ENCODE measurements at places on chromosomes 12 and 14. TPM values are rescaled to one million over a fixed set of nuclear protein-coding genes. Genes with fewer than 3 reads are reported as not detected.

ESPL1 gene
- 6.2 TPM for total RNA-seq

OVCH1 gene
- 0.98 TPM for total RNA-seq

KCTD10 gene
- total RNA-seq, result 71.3 TPM

COX6A1 gene
- 321 TPM for total RNA-seq

JDP2 gene
- 22.4 TPM for total RNA-seq

TAMALIN gene
- 4.8 TPM for total RNA-seq

EGLN3 gene
- 0.39 TPM for total RNA-seq

ANAPC7 gene
- total RNA-seq, result 39.1 TPM

ISM2 gene
- total RNA-seq, result not detected

FBXO21 gene
- 64.5 TPM for total RNA-seq

EML1 gene
- 23.5 TPM for total RNA-seq

KRT3 gene
- not detected for total RNA-seq

CLEC4A gene
- total RNA-seq, result not detected

TPPP2 gene
- not detected for total RNA-seq

MORN3 gene
- total RNA-seq, result 0.20 TPM

ATL1 gene
- total RNA-seq, result 5.5 TPM

FAM222A gene
- total RNA-seq, result under 0.01 TPM

PPP1R1A gene
- total RNA-seq, result not detected

IL22 gene
- not detected for total RNA-seq

RGS6 gene
- not detected for total RNA-seq

RHOJ gene
- 1.1 TPM for total RNA-seq

DNAJC22 gene
- total RNA-seq, result 0.20 TPM

ANG gene
- 7.0 TPM for total RNA-seq

PRIMA1 gene
- not detected for total RNA-seq

RAD9B gene
- 0.59 TPM for total RNA-seq

ADSS1 gene
- 0.39 TPM for total RNA-seq

KLHDC1 gene
- 2.9 TPM for total RNA-seq

FOXM1 gene
- 26.2 TPM for total RNA-seq

GUCY2C gene
- total RNA-seq, result not detected

AICDA gene
- total RNA-seq, result not detected

CACNA2D4 gene
- total RNA-seq, result 0.20 TPM

SYNDIG1L gene
- not detected for total RNA-seq

RASAL1 gene
- not detected for total RNA-seq

FAR2 gene
- total RNA-seq, result 27.6 TPM

TC2N gene
- total RNA-seq, result 1.2 TPM

CLECL1 gene
- total RNA-seq, result not detected

OR6C1 gene
- not detected for total RNA-seq

HOXC13 gene
- total RNA-seq, result not detected

CLEC4C gene
- total RNA-seq, result not detected

CARMIL3 gene
- total RNA-seq, result not detected

KRT79 gene
- total RNA-seq, result not detected

BEGAIN gene
- total RNA-seq, result 1.2 TPM

OR4E1 gene
- not detected for total RNA-seq

SERPINA9 gene
- not detected for total RNA-seq

TMPRSS12 gene
- not detected for total RNA-seq

POTEG gene
- total RNA-seq, result not detected

NRL gene
- 0.78 TPM for total RNA-seq

POLE2 gene
- 19.1 TPM for total RNA-seq

TMEM63C gene
- total RNA-seq, result not detected

RNASE7 gene
- total RNA-seq, result not detected

ACRBP gene
- 0.78 TPM for total RNA-seq

RHEBL1 gene
- 0.39 TPM for total RNA-seq

PTGER2 gene
- 23.5 TPM for total RNA-seq

CCDC196 gene
- total RNA-seq, result not detected

SIX4 gene
- 10.8 TPM for total RNA-seq

CLEC4D gene
- total RNA-seq, result not detected

C12orf54 gene
- total RNA-seq, result not detected

SLC6A13 gene
- total RNA-seq, result not detected

SLCO1C1 gene
- not detected for total RNA-seq

CISTR gene
- total RNA-seq, result not detected
